ENCODE measurements at places on chromosomes 2 and 18. TPM values are rescaled to one million over a fixed set of nuclear protein-coding genes. Genes with fewer than 3 reads are reported as not detected.

DNA sequence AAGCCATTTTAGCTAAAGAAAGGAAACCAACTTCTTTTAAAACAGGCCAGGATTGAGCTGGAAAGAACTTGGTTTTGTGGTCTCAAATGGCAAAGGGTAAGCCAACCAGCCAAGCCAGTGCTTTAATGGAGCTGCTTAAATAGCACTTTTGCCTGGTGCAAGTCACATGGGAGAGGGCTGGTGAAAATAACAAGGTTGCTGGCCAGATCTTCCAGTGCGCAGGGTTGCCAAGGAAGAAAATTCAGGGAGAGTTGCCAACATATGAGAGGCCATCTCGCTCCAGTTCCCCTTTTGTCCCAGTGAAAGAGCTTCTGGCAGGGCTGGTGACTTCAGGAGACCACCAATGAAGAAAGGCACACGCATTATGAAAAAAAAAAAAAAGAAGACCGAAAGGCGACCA, 57.3 kb downstream of the IRS1 start:
- no peak for DNase-seq

GRCh38 chr2:239445771-239446524, 45.1 kb upstream of the HDAC4 start:
- no peak for DNase-seq

- peak; percentile 36 for DNase-seq
Observed at GRCh38 chr18:27599202-27599829, 414.2 kb upstream of the CHST9 start.

GRCh38 chr2:205712508-205712907, 30.2 kb downstream of the NRP2 start:
- DNase-seq: no peak

DNA sequence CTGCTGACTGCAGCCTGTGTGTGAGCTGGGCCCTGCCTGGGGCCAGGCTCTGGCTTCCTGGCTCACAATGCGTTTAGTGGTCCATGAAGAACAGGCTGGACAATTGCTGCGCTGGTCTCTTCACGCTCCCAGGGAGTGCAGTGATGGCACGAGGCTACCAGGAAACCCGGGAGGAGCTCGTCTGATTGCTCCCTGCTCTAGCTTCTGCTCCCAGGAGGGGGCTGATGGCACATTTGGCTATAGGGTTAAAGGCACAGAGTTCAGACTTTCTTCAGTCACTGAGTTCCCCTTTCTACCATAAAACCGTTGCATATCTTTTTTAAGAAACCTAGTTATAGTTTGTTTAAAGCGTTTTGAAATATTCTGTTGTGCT, 60.1 kb downstream of the KCNF1 start:
- DNase-seq: no peak

DNA sequence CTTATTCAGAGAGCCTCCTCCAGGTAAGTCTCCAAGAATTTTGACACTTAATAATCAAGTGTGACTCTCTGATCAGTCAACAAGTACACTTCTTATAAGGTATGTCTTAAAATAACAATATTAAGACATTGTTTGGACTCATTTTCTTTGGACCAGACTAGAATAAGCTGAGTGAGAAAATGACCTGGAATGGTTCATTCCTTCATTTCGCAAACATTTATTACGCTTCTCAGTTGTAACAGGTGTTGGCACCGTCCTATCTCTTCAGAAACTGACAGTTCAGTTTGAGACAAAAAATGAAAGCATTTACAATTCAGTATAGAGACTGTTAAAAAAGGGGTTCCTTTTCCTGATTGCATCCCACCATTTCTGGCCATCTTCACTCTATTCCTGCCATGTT, 46.6 kb downstream of the TSPYL6 start:
- DNase-seq: no peak

GRCh38 chr2:18503376-18504228, 56.9 kb downstream of the RDH14 start:
- DNase-seq: no peak

DNA sequence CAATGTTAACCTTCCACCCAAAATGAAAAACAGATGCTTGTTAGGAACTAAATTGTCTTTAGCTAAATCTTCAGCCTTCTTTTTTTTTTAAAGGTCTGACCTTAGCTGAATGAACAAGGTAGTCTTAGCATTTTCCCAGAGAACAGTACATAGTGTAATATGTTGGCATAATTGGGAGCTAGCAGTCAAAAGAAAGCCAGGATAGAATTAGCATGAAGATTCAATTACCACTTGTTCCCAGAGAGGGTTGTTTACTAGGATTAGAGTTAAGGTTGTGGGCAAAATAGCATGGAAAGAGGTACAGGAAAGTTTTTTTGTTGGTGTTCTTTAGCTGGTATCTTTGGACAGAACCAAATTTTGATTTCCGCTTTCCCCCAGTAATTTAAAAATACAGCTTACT, 6.9 kb downstream of the CDH20 start:
- no peak for DNase-seq

- no peak for DNase-seq
Observed at GRCh38 chr2:171227066-171227782, 66.5 kb upstream of the TLK1 start.

DNA sequence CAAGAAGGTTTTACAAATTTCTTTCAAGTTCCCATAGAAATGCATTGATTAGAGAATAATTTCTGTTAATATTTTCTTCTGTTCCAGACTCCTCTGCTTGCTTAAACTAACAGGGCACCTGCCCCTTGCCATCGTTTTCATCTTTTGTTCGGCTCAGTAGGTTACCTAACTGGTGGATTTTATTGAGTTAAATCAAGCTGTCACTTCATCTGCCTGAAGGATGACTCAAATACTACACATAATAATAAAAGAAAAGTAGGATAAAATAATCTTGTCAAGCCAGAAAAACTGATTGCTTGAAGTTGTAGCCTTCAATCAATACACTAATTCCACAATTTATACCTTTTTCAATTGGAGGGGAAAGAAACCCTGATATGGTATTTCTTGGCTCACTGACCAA, 234.0 kb downstream of the NR4A2 start:
- DNase-seq: no peak

DNA sequence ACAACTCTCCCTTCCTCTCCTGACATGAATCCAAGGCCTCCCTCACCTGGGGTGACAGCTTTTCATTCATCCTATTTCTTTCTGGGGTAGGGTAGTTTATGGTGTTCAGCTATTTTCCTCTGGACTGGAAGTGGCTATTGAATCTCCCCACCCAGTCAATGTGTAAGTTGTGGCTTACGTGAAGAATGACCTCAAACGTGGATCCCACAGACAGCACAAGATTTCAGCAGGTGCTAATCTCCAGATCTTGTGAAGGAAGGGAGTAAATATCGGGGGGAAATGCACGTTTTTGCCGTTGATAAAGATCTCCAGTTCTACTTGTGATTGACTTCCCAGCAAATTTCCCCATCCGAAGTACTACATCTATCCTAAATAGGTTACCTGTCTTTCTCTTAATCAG, 71.4 kb upstream of the THOC1 start:
- no peak for DNase-seq

DNA sequence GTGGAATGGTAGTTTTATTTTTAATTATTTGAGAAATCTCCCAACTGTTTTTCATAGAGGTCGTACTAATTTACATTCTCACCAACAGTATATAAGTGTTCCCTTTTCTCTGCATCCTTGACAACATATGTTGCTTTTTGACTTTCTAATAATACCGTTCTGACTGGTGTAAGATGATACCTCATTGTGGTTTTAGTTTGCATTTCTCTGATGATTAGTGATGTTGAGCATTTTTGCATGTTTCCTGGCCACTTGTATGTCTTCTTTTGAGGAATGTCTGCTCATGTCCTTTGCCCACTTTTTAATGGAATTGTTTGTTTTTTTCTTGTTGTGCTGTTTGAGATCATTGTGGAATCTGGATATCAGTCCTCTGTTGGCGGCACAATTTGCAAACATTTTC, 242.5 kb downstream of the ZNF521 start:
- DNase-seq: no peak

GRCh38 chr18:22211657-22212056, 42.3 kb downstream of the GATA6 start:
- no peak for DNase-seq

GRCh38 chr2:9380702-9381628, 42.4 kb downstream of the ITGB1BP1 start:
- peak; percentile 52 for DNase-seq

GRCh38 chr2:217552081-217552480, 450.7 kb downstream of the TNS1 start:
- no peak for DNase-seq

- DNase-seq: no peak
Observed at GRCh38 chr2:54867457-54867856, 144.0 kb downstream of the EML6 start.

DNA sequence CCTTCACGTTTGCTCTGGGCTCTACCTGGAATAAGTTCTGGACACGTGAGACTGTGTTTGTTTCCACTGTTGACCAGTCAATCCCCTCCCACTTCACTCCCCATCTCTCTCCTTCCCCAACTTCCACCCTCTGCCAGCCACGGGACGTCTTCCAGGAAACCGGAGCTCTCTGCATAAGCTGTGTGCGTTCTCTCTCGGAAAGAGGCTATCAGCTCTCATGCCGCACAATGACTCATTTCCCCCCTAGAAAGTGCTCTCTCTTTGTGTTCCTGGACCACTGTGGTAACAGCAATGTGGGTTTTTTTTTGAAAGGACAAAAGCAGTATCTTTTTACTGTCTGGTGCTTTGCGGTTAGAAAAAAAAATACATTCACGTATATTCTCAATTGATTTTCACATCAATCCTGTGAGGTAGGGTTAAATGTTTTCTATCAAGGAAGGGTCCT, 10.2 kb downstream of the PROKR1 start:
- DNase-seq: peak; percentile 6

DNA sequence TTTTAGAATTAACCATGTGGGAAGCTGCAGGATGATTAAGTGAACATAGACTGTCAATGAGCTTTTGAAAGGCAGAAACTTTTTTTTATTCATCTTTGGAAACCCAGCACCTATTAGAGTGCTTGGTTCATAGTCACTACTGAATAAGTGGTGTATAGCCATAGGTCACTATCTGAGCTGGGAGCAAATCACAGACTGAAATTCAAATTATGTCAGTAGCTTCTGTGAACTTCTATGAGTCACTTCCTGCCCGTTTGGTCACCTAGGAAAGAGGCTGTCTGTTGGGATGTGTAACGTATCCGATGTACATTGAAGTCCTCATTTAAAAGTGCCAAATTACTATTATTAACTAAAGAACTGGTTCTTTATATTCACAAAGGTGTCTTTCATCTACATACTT, 20.5 kb upstream of the SLC40A1 start:
- DNase-seq: no peak

GRCh38 chr2:150917961-150918713, 343.5 kb downstream of the RBM43 start:
- DNase-seq: no peak

DNA sequence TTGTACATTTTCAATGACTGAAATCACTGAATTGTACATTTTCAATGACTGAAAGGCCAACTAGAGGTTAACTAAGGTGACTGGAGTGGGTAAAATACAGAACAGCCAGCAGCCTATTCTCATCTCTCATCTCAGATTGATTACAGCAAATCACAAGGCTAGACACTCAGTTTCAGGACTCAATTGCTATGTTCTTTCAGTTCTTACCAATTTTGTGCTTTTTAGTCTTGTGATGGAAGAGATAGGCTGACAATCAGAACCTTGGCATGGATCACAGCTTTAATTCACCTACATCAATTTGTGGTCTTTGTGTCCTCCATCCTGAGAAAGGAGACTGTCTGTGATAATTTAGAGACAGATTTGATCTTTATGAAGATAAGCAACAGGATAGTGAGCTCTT, 124.7 kb downstream of the GULP1 start:
- no peak for DNase-seq

DNA sequence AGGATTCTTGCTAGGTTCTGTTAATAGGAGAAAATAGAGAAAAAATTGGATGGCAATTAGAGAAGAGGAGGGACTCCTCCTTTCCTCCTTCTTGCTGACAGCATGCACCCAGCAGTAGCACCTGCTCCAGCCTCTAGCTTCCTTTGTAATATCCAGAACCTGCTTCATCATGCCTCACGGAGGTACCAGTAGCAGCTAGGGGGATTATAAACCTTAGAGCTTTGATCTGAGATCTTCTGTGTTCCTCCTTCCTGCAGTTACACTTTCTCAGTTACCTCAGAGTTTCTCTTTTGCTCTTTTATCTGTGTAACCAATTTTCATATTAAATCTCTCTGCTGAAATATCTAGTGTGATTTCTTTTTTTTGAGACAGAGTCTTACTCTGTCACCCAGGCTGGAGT, 16.6 kb downstream of the DPP4 start:
- no peak for DNase-seq

- DNase-seq: no peak
Observed at GRCh38 chr2:187003611-187004010, 154.6 kb upstream of the ZSWIM2 start.

GRCh38 chr2:148650881-148651280, 6.3 kb downstream of the EPC2 start:
- DNase-seq: no peak

GRCh38 chr2:189829102-189829833, 45.0 kb downstream of the PMS1 start:
- DNase-seq: no peak

DNA sequence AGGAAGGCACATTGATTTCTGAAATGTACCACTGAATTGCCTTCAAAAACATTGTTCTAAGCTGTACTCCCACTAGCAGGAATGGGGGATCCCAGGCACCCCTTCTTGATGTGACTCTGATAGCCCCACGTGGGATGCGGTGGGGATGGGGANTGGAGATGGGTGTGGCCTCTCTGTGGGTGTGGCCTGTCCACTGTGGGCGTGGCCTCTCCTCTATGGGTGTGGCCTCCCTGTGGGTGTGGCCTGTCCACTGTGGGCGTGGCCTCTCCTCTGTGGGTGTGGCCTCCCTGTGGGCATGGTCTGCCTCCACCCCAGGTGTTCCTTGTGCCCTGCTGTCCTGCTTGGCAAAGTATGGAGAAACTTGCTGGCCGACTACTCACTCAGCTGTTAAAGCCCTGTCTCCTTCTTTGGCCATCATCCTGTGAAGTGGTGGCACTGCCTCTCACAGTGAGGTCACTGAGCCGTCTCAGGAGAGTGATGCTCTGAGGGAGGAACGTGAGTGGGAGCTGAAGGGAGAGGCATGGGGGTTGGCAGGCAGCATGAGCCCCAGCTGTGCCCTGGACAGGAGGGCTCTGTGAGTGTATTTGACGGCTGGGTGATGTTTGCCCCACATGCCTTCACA, 6.7 kb upstream of the PARD6G start:
- DNase-seq: no peak

GRCh38 chr2:86035883-86036668, 69.6 kb downstream of the POLR1A start:
- peak; percentile 80 for DNase-seq

- DNase-seq: no peak
Observed at GRCh38 chr2:7392076-7392787, 475.0 kb downstream of the RNF144A start.

- DNase-seq: no peak
Observed at GRCh38 chr18:52588931-52589330, 248.9 kb downstream of the DCC start.

GRCh38 chr2:26786207-26787028, 562 bp downstream of the CENPA start:
- no peak for DNase-seq

- DNase-seq: no peak
Observed at GRCh38 chr2:186187854-186188253, 298.2 kb upstream of the ZC3H15 start.

The SLC16A14 gene
- 3.0 TPM for total RNA-seq

The NCKAP1 gene
- 86.2 TPM for total RNA-seq

The FAP gene
- total RNA-seq: 1.4 TPM

The DSG1 gene
- not detected for total RNA-seq

The C2orf66 gene
- total RNA-seq: not detected

The BAZ2B gene
- total RNA-seq: 104 TPM

The GPR35 gene
- 167 TPM for total RNA-seq

The ST6GAL2 gene
- 2.0 TPM for total RNA-seq

The ALPP gene
- not detected for total RNA-seq

The CRACDL gene
- 15.8 TPM for total RNA-seq

The GRHL1 gene
- 24.7 TPM for total RNA-seq

The SLC40A1 gene
- total RNA-seq: 95.3 TPM
